NCI-H187 treated with DMSO at 0.1 percent for 48 hours (cell line): ENCODE measurements at places on chromosomes 5 and 9.

GRCh38 chr9:108845507-108845906 is 10.3 kb downstream of the ACTL7B start:
- no peak for DNase-seq

GRCh38 chr5:67156976-67157583 is 39.5 kb downstream of the CD180 start:
- no peak for DNase-seq

DNA sequence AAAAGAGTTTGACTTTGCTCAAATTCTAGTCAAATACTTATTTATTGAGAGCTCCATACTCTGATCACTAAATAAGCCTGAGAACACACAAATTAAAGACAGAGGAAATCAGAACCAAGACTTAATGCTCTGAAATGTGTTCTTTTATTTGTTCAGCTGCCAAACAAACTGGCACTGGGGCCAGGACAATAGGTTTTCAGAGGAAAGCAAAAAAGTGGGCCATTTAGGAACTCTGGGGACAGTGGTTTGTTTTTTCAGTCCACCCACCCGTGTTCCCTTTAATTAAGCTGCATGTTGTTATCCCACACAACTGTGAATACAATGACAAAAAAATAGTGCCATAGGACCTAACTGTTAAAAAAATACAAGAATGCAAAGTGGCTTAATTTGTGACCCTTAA is 95.4 kb upstream of the RETREG1 start:
- no peak for DNase-seq

- no peak for DNase-seq
These were observed 83.6 kb upstream of the ADAMTSL1 start for GRCh38 chr9:18390393-18390792.

DNA sequence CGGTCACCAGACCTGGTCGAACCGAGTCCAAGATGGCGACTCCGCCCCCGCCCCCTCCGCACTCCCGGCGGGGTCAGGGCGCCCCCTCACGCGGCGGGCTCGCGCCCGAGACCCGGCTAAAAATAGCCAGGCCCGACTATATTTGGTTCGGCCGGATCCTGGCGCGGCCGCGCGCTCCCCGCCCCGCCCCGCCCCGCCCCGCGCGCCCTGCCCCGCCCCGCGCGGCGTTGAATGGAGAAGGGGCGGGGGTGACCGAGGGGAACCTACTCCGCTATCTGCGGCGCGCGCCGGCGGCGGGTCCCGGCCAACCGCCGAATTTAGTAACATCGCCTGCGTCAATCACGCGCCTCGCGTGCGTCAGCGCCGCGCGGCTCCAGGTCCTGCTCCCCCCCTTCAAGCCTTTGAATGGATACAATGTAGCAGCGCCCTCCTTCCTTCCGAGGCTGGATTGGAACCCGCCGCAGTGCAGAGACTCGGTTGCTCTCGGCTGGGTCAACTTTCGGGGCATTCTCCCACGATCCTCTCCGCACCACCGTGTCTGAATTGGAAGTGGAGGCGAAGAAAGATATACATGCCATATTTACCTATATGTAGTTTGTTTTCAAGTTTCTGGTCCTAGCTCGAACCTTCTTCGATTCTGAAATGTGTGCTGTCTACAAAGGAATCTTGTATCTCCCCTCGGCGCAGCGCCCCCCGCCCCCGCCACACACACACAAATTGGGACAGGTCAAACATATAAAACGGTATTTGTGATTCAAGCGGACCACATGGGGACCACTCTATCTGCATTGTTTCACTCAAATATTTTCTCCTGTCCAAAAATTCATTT is 1.6 kb upstream of the NR4A3 start:
- DNase-seq: peak; percentile 21

- DNase-seq: no peak
These were observed 620.2 kb upstream of the DMAC1 start for GRCh38 chr9:8419596-8420275.

GRCh38 chr9:9112001-9112720 is 1312.6 kb upstream of the DMAC1 start:
- DNase-seq: no peak

- DNase-seq: no peak
These were observed 78.0 kb downstream of the GABRA1 start for GRCh38 chr5:161925960-161926359.

GRCh38 chr5:154485850-154486426 is 7.9 kb upstream of the HAND1 start:
- peak; percentile 51 for DNase-seq

DNA sequence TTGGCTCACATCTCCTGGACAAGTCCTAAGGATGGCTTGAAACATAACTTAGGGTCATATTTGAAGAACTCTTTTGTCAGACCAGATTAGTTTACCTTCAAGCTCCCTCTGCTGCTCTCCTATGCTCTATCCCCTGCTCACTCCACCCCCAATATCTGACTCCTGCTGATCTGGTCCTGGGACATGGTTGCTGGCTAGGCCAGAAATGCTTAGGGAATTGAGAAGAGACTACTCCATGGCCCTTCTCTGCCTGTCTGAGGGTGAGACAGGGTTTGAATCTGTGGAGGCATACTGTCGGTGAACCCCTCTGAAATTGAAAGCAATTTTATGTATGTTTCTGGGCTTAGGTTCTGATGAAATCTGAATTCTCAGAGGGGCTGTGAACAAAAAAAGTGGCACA is 3.3 kb downstream of the OTULIN start:
- DNase-seq: no peak

DNA sequence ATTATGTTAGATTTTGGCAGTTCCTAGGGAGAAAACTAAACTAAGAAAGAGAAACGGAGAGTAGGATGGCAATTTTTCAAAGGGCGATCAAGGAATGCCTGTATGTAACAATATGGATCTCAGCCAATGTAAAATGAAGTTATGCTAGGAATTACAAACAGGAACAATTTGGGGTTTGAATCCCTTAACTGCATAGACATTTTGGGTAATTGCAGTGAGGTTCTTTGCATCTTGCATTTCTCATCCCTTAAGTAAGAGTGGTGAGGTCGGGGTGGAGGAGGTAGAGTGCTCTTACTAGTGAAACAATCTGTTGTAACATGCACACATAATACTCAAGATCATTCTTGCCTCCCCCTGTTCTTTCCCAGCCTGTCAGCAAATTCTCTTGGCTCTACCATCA is 137.6 kb downstream of the NPR3 start:
- no peak for DNase-seq

DNA sequence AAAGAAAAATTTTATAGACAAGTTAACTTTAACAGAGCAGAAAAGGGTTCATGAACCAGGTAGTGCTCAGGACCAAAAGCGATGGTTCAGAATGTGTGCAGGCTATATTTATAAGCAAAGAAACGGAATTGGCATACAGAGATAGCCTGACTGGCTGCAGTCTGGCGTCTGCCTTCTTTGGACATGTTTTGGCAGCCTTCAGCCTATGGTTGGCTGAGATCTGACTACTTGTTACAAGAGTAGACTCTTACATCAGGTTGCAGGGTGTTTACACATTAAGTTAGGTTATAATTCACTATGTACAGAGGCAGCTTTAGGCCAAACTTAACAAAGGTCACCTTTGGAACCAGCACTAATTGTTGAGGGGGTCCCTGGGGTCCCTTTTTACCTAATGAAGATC is 7.0 kb downstream of the NOP16 start:
- no peak for DNase-seq

GRCh38 chr9:92804727-92805126 is 40.1 kb upstream of the BICD2 start:
- DNase-seq: no peak

GRCh38 chr5:56565283-56565615 is 250.1 kb upstream of the MAP3K1 start:
- no peak for DNase-seq

DNA sequence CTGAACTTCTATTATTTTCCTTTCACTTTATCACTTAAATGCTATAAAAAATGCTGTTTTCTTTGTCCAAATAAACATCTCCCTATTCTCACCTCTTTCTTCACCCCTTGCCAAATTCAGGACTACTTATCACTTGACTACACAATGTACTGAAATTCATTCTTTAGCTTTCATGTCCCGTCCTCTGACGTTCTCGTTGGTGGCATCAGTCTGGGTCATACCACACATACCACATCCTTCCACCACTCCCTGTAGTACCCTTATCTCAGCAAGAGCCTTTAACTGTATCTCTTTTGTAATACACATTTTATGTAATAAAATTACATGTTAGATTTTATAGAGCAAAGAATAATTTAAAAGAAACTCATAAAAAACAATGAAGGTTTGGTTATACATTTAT is 231.1 kb upstream of the PAPPA start:
- DNase-seq: no peak

GRCh38 chr9:98958271-98958984 is 14.7 kb downstream of the COL15A1 start:
- no peak for DNase-seq

DNA sequence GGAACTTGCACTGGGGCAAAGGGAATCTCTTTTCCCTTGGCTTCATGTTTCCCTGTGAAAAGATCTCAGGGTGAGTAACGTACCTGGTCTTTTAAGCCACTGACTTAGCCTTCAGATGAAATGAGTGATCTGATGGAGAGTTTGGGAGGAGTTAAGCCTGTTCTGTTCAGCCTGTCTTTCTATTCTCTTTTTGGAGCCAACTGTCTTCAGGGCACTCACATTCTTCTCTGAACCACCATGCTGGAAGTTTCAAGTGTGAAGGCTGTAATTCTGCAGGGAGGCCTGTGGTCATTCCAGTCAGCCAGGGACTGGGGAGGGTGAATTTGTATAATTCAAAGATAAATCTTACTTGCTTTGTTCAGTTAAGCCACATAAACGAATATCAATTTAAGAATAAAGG is 722.2 kb upstream of the SEMA6A start:
- no peak for DNase-seq

- no peak for DNase-seq
These were observed 31.8 kb upstream of the CKS2 start for GRCh38 chr9:89278997-89279739.

DNA sequence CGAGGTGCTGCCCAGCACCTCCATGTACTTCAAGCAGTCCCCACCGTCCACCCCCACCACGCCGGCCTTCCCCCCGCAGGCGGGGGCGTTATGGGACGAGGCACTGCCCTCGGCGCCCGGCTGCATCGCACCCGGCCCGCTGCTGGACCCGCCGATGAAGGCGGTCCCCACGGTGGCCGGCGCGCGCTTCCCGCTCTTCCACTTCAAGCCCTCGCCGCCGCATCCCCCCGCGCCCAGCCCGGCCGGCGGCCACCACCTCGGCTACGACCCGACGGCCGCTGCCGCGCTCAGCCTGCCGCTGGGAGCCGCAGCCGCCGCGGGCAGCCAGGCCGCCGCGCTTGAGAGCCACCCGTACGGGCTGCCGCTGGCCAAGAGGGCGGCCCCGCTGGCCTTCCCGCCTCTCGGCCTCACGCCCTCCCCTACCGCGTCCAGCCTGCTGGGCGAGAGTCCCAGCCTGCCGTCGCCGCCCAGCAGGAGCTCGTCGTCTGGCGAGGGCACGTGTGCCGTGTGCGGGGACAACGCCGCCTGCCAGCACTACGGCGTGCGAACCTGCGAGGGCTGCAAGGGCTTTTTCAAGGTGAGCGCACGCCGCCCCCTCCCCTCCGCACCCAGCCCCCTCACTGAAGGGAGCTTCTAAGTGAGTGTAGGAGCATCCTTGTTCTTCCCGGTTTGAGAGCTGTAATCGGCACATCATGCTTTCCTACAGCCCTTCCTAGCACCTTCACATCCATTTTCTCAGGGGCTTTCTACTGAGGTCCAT is 6.9 kb downstream of the NR4A3 start:
- no peak for DNase-seq

DNA sequence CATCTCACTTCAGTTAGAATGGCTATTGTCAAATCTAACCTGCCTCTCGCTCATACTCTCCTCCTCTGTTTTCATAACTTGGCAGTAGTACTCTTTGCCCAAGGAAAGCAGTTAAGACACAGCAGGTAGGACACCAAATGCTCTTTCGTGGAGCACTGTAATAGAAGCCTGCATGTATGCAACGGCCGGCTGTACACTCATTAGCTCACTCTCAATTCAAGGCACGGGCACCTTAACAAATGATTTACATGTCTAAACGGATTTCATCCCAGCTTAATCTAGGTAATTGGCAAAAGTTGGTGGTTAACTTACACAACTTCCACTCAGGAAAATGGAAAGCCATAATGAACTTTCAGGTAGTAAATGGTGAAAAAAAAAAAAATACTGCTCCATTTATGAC is 14.9 kb downstream of the DEPDC1B start:
- no peak for DNase-seq

GRCh38 chr5:35282810-35283209 is 52.5 kb upstream of the PRLR start:
- no peak for DNase-seq

- DNase-seq: no peak
These were observed 85.5 kb upstream of the CTSL start for GRCh38 chr9:87640385-87640795.

DNA sequence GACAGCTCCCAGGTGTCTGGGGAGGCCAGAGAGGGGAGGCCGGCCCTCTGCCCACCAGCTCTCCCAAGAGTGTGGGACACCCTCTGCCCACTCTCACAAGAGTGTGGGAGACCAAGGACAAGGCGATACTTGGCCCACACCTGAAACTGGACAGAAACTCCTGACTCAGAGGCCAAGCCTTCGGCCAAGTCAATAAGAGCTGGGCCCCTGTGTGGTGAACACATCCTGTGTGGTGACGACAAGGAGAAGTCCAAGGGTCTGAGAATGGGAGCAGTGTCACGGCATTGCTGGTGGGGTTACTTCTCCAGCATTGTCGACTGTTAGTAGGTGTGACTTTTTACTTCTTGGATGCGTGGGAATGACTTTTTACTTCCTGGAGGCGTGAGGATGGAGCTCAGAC is 14.6 kb upstream of the F2RL1 start:
- DNase-seq: no peak

GRCh38 chr9:37217161-37217560 is 96.8 kb downstream of the ZCCHC7 start:
- no peak for DNase-seq

GRCh38 chr5:67648201-67648671 is 451.6 kb upstream of the CD180 start:
- DNase-seq: peak; percentile 80

GRCh38 chr5:94707359-94707758 is 88.9 kb downstream of the SLF1 start:
- DNase-seq: peak; percentile 42

DNA sequence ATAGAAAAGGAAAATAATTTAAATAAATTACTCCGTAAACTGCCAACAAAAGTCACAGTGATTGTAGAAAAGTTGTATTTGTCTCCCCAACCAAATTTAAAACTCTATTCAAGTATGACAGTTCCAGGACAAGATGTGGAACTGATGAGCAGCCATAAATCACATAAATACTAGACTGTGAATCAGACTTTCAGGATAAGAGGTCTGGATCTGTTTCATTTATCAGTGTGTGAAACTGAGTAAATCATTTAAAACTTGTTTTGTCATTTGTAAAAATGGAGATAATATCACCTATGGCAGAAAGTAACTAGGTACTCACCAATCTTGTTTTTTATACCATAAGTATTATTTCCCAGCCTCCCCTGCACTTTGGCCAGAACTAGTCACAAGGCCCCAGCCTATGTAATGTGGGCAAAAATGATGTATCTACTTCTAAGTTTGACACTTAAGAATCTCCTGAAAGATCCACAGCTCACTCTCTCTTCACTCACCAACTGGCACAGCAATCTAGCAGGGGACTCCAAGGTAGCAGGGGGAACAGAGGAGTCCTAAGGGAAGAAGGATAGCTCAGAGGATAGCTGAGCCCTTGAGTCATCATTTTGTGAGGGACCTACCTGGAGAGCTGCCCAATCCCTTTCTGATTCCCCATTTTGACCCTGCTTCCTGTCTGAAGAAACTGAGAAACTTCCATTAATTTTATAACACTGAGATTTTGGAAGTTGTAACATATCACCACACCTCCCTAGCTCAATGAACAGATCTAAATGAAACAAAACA is 31.6 kb downstream of the TMEM161B start:
- no peak for DNase-seq

GRCh38 chr5:128436749-128437188 is 101.3 kb downstream of the FBN2 start:
- DNase-seq: no peak
